CD8-positive, alpha-beta memory T cell (primary cell): ENCODE measurements at places on chromosomes 1 and 21. TPM values are rescaled to one million over a fixed set of nuclear protein-coding genes. Genes with fewer than 3 reads are reported as not detected.
A peak's percentile ranks its signal among the peaks of the same experiment; 100 is the strongest.

DNA sequence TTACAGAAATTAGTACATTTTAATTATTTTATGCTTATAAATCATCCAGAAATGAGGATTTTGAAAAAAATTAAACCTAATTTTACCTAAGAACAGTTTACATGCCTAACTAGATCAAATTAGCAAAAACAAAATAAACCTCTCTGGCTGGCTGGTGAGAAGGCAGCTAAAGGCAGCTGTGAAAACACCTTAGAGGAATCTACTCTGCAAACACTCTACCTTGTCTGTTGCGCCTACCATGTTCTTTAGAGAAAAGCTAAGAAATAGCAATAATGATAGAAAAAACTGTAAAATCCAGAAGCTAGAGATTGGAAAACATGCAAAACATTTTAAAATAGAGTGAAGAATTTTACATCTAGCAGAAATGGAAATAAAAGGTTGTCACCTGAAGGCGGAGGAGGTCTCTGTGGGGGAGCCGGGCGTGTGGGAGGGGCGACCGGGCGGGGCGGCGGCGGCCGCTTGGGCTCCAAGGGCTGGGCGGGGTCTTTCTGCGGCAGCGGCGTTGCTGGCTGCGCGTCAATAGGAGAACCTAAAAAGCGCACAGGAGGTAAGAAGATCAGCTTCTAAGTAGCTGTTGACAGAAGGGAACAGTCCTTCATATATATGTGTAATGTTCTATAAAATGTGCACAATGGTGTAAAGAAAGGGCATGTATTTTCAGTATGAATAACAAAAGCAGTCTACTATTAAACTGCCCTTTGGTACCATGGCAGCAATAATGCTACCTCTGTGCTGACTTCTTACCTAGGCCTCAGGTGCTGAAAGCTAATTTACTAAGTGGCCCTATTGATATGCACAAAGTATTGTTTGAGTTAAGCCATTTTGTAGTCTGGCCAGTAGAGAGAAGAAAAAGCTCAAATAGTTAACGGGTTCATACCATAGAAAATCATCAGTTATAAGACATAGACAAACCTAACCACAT, 33.3 kb upstream of the CFAP298 start:
- no peak for DNase-seq

GRCh38 chr1:99218999-99219398, 45.3 kb upstream of the PLPPR4 start:
- DNase-seq: no peak

- DNase-seq: no peak
Measured at GRCh38 chr1:150566589-150567340, 12.6 kb downstream of the MCL1 start.

- no peak for DNase-seq
Measured at GRCh38 chr1:160494620-160495019, 28.4 kb downstream of the SLAMF6 start.

HHAT gene
- total RNA-seq: 2.1 TPM

- no peak for DNase-seq
Measured at GRCh38 chr1:100597061-100597741, 59.3 kb downstream of the GPR88 start.

BATF3 gene
- 147 TPM for total RNA-seq

KCNK2 gene
- not detected for total RNA-seq

DNA sequence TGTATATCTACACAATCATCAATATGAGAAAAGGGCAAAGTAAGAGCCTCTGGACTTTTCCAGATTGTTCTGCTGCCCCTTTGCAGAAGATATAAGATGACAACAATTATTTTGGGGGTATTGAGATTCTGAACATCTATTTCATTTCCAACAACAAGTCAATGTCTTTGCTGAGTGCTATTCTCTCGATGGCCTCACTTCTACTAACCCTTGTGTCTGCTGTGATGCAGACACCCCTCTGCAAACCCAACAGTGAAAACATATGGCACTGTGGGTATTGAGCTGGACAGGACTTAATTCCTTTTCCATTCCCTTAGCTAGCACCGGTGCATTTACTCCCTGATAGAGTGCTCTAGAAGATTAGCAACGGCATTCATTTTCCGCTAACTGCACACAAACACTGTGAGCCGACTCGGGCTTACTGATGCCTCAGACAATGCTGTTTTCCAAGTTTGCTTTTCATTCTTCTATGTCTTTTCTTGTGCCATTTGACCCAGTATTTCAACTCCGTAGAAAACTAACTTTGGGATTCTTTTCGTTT, 33.4 kb upstream of the SMYD2 start:
- no peak for DNase-seq

DNA sequence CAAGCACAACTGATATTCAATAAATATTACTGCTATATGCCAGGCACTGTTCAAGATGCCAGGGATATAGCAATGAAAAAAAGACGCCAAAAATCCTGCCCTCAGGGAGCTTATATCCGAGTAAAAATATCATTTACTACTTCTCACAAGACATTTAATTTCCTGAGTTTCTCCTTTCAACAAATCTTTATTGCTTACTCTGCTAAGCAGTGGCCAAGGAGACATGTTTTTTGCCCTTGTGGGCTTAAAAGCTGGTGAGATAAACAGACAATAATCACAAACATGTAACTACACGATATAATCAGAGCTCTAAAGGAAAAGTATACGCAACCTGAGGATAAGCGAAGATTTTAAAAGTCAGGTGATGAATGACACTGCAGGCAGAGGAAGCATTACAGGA, 19.5 kb downstream of the TGFBR3 start:
- DNase-seq: no peak

- no peak for DNase-seq
Measured at GRCh38 chr1:88029142-88029541, 654.9 kb upstream of the PKN2 start.

GRCh38 chr1:15848143-15848928, 829 bp downstream of the SPEN start:
- DNase-seq: peak; percentile 30

DNA sequence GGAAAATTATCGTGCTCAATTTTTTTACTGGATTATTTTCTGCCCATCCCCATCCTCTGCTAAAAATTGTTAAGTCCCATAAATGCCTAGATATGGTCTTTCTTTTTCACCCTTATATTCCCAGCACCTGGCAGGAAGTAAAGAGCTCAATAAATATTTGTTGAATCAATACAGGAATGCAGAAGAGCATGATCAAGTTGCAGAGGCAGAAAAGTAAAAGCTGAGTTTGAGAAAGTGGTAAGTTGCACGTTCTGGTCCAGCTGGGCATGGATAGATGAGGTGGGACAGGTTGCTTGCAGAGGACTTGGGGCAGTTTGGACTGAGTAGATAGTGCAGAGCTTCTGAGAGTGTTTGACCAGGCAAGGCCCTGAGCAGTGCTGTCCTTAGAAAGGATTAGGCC, 40.1 kb downstream of the ZNF281 start:
- no peak for DNase-seq

DYRK3 gene
- total RNA-seq: 11.7 TPM

CAPZB gene
- 289 TPM for total RNA-seq

DNA sequence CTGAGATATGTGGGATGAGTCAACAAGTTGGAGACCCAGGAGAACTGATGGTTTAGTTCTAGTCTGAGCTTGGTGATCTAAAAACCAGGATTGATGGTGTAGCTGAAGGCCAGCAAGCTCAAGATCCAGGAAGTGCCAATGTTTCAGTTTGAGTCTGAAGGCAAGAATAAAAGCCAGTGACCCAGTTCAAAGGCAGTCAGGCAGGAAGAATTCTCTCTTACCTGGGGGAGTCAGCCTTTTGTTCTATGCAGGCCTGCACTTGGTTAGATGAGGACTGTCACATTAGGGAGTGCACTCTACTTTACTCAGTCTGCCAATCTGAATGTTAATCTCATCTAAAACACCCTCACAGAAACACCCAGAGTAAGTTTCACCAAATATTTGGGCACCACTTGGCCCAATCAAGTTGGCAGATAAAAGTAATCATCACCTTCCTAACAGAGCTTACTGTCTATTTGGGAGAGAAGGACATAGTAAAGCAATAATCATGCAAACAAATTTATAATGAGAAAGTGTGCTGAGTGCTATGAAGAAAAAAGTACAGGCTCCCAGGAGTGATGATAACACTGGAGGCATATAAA, 63.4 kb downstream of the TSEN15 start:
- no peak for DNase-seq

GRCh38 chr21:46297338-46298271, 11.5 kb downstream of the YBEY start:
- no peak for DNase-seq

P3R3URF gene
- total RNA-seq: not detected

DNA sequence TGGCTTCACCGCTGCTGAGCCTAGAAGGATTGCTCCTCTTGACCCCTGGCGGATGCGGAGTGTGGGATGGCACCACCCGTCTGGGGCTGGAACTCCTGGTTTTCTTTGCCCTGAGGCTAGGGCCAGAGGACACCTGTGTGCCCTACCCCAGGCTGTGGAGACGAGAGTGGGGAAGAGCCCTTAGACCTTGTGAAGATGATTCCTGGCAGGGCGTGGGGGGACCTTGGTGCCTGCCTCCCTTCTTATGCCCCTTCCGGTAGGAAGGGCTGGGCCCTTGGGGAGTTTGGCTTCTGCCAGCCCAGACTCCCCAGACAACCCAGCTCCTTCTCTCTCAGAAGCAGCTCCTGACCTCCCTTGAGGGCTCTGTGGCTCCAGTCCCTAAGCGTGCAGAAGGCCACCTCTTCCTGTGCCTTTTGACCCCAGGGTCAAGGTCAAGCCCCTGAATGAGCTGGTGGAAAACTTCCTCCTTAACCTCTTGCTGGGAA, 891 bp downstream of the RPS6KA1 start:
- no peak for DNase-seq
